Substantia nigra (tissue), 51 donors: ENCODE measurements at places on chromosomes 1 and 21.

DNA sequence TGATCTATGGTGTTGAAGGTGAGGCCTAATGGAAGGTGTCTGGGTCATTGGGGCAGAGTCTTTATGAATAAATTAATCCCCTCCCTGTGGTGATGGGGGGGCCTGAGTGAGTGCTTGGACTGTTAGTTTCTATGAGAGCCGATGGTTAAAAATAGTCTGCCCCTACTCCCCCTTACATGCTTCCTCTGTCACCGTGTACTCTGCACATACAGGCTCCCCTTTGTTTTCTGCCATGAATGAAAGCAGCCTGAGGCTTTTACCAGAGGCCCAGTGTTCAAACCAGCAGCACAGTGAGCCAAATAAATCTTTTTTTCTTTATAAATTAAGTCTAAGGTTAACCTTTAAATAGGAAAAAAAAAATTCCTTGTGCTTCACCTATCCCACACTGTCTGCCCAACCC, 657.0 kb downstream of the AMY1C start:
- no peak for DNase-seq

- peak; percentile 63 for DNase-seq
Measured at GRCh38 chr1:87335175-87335884, 6.7 kb downstream of the LMO4 start.

GRCh38 chr1:63112155-63112900, 210.0 kb upstream of the FOXD3 start:
- DNase-seq = no peak

DNA sequence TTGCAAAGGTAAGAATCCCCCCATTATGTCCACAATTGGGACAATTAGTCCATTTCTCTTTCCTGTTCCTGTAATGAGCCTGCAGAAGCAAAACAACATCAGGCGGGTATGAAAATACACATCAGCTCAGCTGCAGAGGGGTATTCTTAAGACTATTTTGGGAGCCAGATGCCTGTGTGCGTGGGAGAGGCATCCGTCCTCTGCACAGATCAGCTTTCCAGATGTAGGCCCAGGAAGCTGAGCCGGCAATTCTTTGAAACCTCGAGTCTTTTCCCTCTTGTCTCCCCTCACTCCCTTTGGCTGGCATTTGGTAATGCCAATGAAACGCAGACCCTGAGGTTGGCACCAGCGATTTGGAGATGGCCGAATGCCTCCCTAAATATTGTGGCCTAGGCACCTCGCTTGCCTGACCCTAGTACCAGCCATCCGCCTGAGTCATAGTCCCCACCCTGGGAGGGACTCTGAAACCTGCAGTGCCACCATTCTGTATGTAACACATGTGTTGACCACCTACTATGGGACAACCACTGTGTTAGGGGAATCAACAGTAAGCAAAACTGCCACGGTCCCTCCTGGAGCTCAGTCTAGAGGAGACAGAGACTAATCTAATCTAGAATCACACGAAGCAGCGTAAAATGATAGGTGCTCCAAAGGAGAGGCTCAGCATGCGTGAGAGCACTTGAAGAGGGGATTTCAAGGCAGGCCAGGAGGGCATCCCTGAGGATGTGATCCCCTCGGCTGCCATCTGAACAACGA, 603.0 kb downstream of the MATN1 start:
- no peak for DNase-seq

GRCh38 chr21:32299695-32300094, 1.0 kb downstream of the MRAP start:
- no peak for DNase-seq

DNA sequence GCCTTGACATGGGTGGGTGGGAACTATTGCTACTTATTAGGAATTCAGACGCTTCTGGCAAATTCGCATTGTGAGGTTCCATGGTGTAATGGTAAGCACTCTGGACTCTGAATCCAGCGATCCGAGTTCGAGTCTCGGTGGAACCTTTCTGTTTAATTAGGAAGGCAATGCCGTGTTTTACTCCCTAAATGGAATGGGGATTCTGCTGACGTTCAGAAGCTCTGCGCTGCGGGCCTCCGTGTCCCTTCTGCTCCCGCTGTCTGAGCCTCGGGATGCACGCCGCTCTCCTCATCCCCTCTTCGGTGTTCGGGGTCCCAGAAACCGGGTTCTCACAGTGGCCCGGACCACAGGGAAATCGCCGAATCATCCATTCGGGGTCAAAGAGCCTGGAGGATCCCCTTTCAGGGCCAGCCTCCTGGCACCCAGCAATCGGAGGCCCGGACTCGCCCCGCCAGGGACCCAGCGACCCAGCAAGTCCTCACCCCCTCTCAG, 280.3 kb downstream of the FAM72C start:
- no peak for DNase-seq

- DNase-seq = no peak
Measured at GRCh38 chr1:17658837-17659236, 96.3 kb upstream of the ACTL8 start.

DNA sequence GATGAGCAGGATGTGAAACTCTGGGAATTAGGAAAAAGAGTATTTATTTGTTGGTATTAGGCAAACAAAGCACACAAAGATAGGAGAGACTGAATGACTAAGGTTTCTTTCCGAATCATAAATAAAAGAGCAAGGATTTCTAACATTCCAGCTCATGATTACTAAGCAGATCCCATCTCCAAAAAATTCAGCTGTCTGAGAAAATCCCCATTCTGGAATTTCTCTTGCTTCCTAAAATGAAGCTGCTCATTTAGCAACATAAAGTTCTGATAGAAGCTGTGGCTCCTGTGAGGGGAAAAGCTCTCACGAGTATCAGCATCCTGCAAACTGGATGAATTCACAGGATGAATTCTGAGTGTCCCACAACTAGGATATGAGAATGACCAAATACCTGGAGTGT, 6.7 kb upstream of the SH2D5 start:
- DNase-seq = no peak

DNA sequence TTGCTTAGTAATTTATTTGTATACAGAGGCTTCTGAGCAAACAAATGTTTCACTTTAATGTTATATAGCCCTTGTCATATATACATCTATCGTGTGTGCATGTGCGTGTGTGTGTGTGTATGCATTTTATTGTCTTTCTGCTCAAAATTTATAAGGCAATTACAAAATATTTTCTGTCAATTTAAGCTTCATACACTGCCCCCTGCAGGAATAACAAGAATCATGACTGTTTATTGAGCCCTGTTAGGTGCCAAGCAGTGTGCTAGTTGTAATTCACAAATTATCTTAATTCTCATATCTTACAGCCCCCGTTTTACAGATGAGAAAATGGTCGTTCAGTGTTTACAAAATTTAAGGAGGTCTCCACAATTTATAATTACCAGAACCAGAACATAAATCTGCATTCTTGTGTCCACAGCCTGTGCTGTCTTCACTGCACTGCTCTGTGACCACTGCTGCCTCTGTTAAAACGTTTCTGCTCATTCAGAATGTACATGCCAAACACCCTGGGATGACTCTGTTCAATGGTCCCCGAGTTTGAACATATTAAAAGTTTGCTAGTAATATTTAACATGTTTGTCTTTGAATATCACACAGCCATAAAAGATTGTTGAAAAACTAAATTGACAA, 181.3 kb downstream of the ATP6V1G3 start:
- DNase-seq = no peak

DNA sequence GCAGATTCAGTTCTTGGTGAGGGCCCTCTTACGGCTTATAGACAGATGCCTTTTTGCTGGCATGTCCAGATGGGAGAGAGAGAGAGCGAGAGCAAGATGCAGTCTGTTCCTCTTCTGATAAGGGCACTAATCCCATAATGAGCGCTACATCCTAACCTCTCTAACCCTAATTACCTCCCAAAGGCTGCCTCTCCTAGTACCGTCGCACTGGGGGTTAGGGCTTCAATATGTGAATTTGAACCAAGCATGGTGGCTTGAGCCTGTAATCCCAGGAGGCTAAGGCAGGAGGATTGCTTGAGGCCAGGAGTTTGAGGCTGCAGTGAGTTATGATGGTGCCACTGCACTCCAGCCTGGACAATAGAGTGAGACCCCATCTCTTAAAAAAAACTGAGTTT, 10.5 kb upstream of the SDE2 start:
- no peak for DNase-seq

DNA sequence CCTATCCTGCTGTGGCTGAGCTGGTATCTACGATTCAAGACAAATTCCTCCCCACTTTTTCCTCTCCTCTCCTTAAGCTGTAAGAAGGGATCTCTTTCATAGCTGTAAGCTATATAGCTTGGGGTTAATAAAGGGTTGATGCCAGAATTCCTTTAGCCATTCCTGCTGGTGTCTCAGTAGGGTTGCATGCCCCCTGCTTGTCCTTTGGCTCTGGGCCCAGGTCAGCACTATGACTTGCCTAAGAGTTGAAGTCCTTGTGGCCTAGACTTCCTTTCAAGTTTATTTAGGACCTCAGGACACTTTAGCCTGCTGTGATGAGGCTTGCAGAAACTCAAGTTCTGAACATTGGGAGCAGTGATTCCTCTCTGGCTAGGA, 270.0 kb downstream of the AMY1C start:
- no peak for DNase-seq

- no peak for DNase-seq
Measured at GRCh38 chr1:234018816-234019215, 114.3 kb downstream of the SLC35F3 start.

GRCh38 chr1:59947047-59947938, 20.7 kb upstream of the CYP2J2 start:
- peak; percentile 44 for DNase-seq

- DNase-seq = no peak
Measured at GRCh38 chr1:51790385-51790784, 88.1 kb downstream of the NRDC start.

- no peak for DNase-seq
Measured at GRCh38 chr1:115052454-115053083, 22.9 kb downstream of the TSHB start.

- DNase-seq = no peak
Measured at GRCh38 chr1:230379928-230380327, 46.2 kb downstream of the PGBD5 start.
